Suprapubic skin (tissue), 4 donors: ENCODE measurements at places on chromosomes 16 and 17. TPM values are rescaled to one million over a fixed set of nuclear protein-coding genes. Genes with fewer than 3 reads are reported as not detected.

GRCh38 chr17:76675648-76676047 lies 32.1 kb upstream of the ST6GALNAC1 start:
- no peak for DNase-seq

GRCh38 chr17:58344047-58344790 lies 7.8 kb downstream of the SUPT4H1 start:
- no peak for DNase-seq

- no peak for DNase-seq
Observed at GRCh38 chr17:39339272-39339671, 62.2 kb downstream of the FBXL20 start.

DNA sequence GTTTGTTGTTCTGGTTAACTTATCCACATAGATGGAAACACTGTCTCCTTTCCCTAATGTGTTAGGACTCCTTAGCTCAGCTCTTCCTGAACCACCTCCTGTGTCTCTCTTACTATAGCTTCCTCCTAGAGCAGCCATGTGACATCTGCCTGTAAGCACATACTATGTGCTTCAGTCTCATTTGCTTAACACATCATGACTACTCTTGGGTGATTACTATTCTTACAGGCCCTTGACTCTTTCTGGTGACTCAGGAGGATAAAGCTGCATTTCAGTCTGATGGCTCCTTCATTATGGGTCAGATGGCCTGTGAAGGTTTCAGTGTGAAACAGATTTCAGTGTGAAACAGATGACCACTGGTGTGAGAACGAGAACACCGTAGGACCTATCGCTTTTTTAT lies 320 bp upstream of the KRTAP4-2 start:
- DNase-seq: no peak

- DNase-seq: no peak
Observed at GRCh38 chr17:21371511-21372081, 4.6 kb upstream of the KCNJ12 start.

DNA sequence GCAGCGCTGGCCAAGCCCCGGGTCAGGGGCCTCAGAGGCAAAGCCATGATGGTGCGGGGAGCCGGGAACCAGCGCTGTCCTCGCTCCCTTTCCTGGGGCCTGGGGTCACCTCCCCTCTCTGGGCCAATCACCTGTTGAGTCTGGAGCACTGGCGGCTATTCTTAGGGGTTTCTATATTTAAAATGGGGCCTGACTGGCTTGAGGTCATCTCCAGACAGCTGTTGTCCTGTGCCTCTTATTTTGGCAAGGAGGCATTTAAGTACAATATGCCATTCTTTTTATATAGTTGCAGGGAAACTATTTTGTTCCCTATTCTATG lies at the start of gene COX6A2:
Gene COX6A2 (minus strand): TSS at position 82 of the 319 bp plus-strand sequence. CDS start 35 bp downstream, at position 47.
- DNase-seq: no peak

DNA sequence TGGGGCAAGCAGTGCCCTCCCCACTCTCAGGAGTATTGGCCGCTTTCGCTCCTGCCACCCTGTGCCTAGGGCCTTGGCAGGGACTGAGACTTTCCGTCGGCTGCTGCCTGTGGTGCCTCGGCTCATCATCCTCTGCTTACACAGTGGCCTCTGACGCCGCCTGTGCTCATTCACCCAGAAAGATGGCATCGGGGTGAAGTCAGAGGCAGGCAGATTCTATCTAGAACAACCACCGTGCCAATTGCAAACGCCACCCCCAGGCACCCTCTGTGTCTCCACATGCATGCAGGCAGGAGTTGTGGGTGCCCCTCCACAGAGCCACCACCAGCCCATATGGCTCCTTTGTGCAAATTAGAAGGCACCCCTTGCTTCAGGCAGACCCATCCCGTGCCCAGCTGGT lies 154.2 kb upstream of the GSE1 start:
- DNase-seq: no peak

GRCh38 chr17:12538003-12538402 lies 127.7 kb upstream of the MYOCD start:
- DNase-seq: no peak

- peak; percentile 95 for DNase-seq
Observed at GRCh38 chr17:10127819-10128425, 70.5 kb downstream of the GAS7 start.

- peak; percentile 24 for DNase-seq
Observed at GRCh38 chr17:38403491-38403890, 24.8 kb upstream of the ARHGAP23 start.

DNA sequence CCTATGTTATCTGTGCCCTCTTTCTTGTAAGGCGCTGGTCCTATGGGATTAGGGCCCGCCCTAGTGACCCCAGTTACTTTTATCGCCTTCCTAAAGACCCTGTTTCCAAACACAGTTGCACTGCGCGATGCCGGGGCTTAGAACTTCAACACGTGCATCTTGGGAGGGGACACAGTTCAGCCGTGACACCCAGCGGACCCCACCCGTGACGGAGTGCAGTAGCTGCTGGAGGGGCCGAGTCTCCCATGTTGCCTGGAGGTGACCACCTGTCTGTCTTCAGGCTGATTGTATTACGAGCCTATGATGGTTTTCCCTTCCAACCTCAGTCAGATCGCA lies 9.4 kb downstream of the BAIAP2 start:
- DNase-seq: no peak

DNA sequence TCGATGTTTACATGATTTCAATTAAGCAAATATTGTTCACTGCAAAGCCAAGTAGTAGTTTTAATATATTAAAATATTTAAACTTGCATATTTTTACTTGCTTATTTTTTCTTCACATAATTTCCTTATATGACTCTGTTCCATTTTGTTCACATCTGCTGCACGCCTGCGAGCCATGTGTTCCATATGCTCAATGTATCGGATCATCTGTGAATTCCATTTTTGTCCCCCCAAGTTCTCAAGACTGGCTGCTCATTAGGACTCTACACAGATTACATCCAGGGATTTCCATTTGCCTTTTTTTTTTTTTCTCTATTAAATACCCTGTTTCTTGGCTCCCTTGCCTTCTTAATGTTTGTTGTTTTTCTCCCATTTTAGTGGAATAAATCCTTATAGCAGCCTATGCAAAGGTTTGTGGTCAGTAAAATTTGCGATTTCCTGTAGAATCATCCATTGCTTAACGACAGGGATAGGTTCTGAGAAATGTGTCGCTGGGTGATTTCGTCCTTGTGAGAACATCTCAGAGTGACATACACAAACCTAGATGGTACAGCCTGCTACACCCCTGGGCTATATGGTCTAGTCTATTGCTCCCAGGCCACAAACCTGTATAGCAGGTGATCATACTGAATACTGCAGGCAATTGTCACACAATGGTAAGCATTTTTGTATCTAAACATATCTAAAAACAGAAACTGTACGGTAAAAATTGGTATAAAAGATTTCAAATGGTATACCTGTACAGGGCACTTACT lies 30.2 kb upstream of the TEKT3 start:
- no peak for DNase-seq

DNA sequence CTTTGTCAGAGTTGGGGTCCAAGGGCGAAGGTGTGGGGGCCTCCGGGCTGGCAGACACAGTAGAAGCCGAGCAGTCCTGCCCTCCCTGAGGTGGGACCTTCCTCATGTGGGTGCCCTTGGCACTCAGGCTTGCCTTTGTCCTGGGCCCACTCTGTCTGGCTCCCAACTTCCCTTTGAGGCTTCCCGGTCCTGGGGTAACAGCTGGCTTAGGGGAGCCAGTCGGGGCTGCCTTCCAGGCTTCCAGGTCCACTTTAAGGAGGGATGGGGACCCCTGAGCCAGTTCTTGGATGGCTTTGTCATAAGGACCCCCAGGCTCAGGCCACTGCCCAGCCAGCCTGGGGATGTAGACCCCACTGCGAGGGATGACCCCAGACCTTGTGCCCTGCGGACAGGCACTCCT lies 7.8 kb downstream of the GAS2L2 start:
- DNase-seq: no peak

DNA sequence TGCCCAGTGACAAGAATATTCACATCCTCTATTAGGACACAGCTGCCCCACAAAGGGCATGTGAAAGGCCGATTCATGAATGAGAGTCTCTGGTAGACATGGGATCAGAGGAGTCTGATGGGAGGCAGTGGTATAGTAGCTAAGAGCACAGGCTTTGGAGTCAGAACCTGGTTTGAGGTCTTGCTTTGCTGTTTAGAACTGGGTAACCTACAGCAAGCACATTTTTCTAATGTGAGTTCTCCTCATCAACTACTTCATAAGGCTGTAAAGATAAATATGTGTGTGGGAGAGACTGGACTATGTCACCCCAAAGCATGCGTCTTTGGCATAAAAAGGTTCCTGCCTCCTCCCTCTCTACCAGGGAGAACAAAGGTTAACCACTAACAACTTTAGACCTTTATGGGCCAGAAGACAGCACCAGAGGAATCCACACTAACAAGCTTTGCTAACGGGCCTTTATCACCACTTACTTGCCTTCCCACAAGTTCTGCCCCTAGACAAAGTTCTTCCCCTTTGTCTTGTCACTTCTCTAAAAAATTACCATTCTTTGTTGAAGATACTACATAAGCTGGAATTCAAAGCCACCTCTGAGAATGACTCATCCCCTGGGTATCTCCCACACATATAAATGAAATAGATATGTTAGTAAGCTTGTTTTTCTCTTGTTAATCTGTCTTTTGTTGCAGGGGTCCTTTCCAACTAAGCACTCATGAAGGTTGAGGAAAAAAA lies 21.1 kb downstream of the CDR2 start:
- DNase-seq: no peak

DNA sequence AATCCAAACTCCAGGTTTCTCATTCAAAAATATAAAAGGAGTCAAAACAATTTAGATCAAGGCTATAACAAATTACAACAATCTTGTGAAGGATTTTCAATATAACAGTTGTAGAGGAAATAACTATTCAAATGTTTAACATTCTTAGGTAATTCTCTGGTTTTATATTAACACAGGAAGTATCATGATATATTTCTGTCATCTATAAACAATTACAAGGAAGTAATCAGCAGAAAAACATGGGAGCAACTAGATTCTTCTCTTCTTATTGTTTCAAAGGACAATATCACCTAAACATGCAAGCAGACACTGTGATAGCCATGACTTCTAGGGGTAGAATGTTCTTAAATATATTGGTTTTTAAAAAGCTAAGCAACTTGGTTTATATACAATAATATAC lies 49.9 kb downstream of the FBXL20 start:
- DNase-seq: no peak

GRCh38 chr16:52090080-52090479 lies 456.9 kb downstream of the TOX3 start:
- no peak for DNase-seq

- peak; percentile 26 for DNase-seq
Observed at GRCh38 chr17:80308692-80309517, 48.3 kb downstream of the RNF213 start.

GRCh38 chr16:20937736-20938135 lies 37.2 kb downstream of the LYRM1 start:
- no peak for DNase-seq

DNA sequence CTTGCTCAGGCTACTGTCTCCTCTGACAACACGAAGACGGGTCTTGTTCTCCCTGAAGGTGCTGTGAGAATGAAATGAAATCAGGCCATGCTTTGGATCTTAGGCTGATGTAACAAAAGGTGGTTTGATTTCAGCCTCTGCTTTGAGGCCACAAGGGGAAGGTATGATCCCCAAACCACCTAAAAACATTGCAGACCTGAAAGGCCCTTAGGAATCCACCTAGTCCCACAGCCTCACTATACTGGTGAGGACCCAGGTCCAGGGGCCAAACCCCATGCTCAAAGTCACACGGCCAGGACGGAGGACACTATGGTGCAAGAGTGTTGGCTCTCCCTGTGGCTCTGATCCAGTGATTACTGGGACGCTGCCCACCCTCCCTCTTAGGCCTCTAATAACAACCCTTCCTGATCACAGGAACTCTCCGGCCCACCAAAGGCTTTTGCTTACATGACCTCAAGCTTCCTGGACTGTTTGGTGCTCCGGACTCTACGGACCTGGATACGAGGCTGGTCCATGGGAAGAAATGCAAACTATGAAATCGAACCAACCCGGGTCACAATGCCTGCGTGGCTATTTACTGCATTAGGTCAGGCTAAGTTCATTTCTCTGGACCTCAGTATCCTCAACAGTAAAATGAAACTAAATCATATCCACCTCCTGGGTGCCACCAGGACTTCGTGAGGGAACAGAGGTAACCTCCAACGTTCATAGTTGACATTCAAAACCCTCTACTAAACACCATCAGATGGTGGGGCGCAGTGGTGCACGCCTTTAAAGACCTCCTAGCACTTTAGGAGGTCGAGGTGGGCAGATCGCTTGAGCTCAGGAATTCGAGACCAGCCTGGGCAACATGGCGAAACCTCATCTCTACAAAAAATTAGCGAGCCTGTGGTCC lies 1.5 kb downstream of the TRIM25 start:
- DNase-seq: peak; percentile 89

DNA sequence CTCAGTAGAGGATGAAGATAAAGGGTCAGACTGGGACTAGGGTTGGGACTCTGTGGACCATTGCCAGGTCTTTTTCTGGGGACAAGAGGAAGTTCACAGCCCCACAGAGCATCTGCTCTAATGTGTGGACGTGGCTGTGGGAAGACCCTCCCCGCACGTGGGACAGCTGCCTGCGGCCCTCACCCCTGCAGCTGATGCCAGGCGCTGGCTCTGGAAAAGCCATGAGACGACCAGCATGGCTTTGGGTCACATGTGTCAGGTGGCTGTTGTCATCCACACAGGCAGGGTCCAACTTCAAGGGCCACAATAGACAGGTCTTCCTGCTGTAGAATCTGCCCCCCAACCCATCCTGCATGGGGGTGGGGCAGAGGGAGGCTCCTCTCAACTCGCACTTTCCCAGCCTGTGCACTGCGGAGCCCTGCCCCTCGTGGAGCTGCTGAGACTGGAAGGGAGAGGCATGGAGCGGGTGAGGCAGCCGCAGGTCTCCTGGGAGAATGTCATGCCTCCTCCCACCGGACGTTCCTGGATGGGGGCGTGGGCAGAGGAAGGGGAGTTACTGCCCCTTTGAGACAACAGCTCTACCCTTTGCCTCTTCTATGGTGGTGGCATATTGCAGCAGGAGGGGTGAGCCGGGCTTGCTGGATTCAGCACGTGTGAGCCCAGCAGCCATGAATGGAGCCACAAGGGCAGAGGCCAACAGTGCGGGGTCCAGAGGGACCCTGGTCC lies 53.4 kb downstream of the PIMREG start:
- peak; percentile 39 for DNase-seq

DNA sequence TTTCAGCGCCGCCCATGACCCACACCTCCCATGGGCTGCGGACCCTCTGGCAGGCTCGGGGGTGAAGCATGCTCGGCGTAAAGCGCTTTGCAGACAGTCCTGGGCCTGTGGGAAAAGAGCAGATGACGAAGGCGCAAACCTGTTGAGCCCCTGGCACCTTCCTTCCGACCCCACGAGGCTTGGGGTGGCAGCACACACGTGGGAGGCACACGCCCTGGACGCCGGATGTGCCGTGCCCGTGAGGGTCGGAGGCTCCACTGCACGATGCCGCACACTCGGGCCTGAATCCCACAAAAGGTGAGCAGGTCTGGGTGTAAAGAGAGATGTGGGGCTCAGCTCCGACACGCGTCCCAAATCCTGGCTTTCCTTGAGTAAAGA lies 71.1 kb downstream of the LMF1 start:
- no peak for DNase-seq

EPN3 gene
- total RNA-seq: 110 TPM

SPATA32 gene
- not detected for total RNA-seq

QPRT gene
- 5.5 TPM for total RNA-seq

UTS2R gene
- total RNA-seq: not detected

CHST4 gene
- total RNA-seq: not detected
